ENCODE measurements at places on chromosomes 12 and 14. TPM values are rescaled to one million over a fixed set of nuclear protein-coding genes. Genes with fewer than 3 reads are reported as not detected.
A peak's percentile ranks its signal among the peaks of the same experiment; 100 is the strongest.

GRCh38 chr14:100780246-100780645 is 45.7 kb upstream of the MEG3 start:
- DNase-seq: no peak

- DNase-seq: no peak
These were observed 8.9 kb upstream of the MSRB3 start for GRCh38 chr12:65269603-65270002.

DNA sequence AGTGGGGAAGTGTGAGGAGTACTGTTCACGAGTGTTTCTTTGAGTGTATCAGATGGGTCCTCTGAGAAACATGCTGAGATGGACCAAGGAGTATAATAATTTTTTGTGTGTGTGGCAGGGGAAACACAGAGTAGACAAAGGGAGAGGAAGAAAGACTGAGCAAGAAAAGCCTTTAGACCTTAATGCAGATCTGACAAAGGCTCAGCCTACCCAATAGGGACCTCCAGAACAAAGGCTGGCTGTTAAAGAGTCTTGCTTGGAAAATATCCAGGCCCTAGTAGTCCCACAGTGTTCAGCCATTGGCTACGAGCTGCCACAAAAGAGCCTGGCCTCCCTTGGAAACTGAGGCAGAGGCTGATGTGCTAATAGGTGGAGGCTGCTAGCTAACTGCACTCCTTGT is 13.5 kb downstream of the COQ5 start:
- DNase-seq: no peak

DNA sequence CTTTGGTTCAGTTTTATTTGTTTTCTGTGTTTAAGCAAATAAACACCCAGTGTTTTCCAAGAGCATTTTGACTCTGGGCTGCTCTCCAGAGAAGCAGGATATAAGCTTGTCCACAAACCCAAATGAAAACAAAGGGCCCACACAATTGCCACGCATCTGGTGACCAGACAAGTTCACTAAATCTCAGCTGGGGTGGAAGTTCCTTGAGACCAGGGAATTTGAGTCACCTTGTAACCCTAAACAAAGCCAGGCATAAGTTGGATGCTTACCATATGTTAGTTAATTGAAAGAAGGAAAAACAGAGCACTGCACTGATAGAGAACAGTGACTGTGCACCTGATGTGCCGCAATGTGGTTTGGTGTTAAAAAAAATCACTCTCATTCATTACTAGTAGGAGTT is 1.6 kb upstream of the TXNRD1 start:
- no peak for DNase-seq

- DNase-seq: no peak
These were observed 139.4 kb upstream of the SLCO1C1 start for GRCh38 chr12:20555771-20556170.

DNA sequence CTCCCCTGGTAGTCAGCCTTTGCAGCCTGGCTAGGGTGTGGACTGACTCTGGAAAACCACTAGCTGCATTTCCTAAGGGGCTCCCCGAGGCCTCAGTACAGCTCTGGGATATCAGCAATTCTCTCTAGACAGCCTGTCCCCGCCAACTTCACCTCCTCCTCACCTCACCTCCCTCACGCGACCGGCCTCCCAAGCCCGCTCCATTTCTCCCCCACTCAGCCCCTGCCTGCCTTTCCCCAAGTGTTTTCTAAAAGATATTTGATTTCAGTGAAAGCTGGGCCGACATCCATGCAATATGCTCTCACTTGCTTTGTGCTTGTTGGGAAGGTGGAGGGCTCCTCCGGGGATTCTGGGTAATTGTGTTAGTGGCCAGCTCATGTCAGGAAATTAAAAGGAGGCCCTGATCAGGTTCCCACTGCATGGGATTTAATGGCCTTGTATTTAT is 91.8 kb downstream of the ESRRB start:
- DNase-seq: no peak

- DNase-seq: no peak
These were observed 10.0 kb downstream of the SBNO1 start for GRCh38 chr12:123354600-123354999.

DNA sequence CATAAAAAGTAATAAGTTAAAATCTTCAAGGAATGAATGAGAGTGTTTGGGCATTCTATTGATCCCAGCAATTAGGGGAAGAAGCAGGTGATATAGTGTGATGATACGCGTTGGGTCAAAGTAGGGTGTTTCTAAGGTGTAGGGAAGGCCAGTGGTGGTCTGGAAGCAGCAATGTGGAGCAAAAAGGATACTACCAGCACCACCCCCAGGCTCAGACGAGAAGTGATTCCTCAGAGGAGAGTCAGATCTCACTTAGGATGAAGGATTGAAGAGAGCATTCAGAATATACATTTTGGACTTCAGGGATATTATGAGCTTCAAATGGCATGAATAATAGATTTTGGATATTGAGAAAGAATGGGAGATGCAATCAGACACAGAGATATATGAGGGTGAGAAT is 497.6 kb downstream of the RMST start:
- DNase-seq: no peak

DNA sequence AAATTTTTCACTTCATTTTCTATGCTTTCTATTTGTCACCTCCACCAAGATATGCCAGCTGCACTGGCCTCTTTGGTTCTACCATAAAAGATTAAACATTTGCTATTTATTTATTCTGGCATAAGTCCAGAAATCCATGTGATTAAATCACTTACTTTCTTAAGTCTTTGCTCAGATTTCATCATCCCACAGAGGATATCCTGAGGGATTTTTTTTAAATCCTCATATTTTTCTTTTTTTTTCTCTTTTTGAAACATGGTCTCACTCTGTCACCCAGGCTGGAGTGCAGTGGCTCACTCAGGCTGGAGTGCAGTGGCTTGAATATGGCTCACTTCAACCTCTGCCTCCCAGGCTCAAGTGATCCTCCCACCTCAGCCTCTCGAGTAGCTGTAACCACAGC is 645.4 kb upstream of the ATXN7L3B start:
- no peak for DNase-seq

DNA sequence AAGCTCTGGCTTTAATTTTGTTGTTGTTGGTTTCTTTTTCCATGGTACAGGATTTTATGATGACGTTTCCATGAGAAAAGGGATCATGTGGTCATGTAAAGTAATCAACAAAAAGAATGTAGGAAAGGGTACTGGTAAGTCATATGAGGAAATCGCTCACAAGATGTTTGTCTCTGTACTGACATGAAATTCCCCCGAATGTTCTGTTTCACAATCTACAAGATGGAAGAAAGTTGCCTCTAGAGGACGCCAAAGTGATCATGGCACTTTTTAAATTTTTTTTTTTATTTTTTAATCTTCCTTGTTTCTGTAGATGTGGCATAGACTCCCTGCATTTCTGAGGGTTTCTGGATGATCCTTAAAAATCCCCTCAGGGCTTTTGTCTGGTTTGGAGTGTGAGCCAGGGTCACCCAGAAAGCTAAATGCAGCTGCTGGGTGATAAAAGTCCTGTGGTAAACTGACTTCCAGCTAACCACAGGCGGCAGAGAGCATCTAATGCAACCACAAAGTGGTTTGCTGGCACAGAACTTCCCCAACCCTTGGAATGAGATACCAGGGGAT is 393.5 kb downstream of the CCDC91 start:
- DNase-seq: no peak

GRCh38 chr12:116143909-116144308 is 133.6 kb downstream of the MED13L start:
- no peak for DNase-seq

GRCh38 chr12:32987512-32987911 is 90.9 kb upstream of the PKP2 start:
- no peak for DNase-seq

DNA sequence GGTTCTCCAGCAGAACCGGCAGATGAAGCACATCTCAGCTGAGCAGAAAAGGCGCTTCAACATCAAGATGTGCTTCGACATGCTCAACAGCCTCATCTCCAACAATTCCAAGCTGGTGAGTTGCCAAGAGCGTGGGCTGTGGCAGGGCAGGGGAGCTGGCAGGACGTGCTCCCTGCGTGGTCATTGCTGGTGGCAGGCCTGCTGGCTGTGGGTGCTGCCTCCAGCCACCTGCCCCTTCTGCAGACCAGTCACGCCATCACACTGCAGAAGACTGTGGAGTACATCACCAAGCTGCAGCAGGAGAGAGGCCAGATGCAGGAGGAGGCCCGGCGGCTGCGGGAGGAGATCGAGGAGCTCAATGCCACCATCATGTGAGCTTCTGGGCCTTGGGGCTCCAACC is 35.8 kb downstream of the IL31 start:
- DNase-seq: no peak

GRCh38 chr12:57983146-57983857 is 41.9 kb downstream of the ATP23 start:
- peak; percentile 21 for DNase-seq

- DNase-seq: no peak
These were observed 503.7 kb downstream of the SLC6A15 start for GRCh38 chr12:84408936-84409335.

- no peak for DNase-seq
These were observed 40.9 kb downstream of the PDE6H start for GRCh38 chr12:15013634-15014179.

- peak; percentile 55 for DNase-seq
These were observed 42.5 kb downstream of the MARK3 start for GRCh38 chr14:103427485-103428443.

DNA sequence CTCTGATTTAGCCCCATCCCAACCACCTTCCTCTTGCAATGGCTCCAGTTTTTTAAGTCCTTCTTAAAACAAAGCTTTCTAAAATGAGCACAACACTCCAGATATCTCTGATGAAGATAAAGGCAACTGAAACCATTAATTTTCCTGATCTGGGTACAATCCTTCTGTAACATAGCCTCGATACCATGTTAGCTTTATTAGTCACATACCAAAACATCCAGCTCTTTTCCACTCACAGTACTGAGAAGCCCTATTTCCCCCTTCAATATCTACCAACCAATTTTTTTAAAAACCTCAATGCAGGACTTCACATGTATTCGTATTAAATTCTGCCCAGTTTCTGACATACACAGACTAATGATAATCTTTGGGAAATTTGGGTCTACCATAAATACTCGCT is 105.9 kb downstream of the MED13L start:
- no peak for DNase-seq

- DNase-seq: no peak
These were observed 172.0 kb downstream of the SRGAP1 start for GRCh38 chr12:64016521-64016920.

The INHBC gene
- total RNA-seq: not detected

The ACIN1 gene
- total RNA-seq: 162 TPM

The RIMBP2 gene
- 0.14 TPM for total RNA-seq

The B4GALNT3 gene
- 3.7 TPM for total RNA-seq

The HCAR2 gene
- total RNA-seq: not detected

The KRT77 gene
- not detected for total RNA-seq

The DEGS2 gene
- total RNA-seq: 1.8 TPM

The NPAS3 gene
- total RNA-seq: not detected

The PIWIL1 gene
- not detected for total RNA-seq

The COX8C gene
- total RNA-seq: 1.2 TPM

Measured in activated T-cell treated with anti-CD3 and anti-CD28 coated beads, Interleukin-2, amount 50 U/mL, for 72 hours (primary cell).